ENCODE measurements at places on chromosomes 7 and 10.

DNA sequence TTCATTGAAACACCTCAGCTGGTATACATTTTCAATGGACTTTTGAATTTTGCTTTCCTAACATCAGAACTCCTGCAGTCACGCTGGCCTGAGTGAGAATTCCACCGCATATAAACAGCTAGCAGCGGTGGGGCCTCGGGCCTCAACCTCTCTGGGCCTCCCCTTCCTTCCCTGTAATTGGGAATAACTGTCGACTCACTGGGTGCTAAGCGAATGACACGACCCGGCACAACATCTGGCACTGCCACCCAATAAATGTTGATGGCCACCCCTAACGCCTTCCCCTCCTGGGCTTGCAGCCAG lies 670 bp downstream of the RCC1L start:
- no peak for DNase-seq

DNA sequence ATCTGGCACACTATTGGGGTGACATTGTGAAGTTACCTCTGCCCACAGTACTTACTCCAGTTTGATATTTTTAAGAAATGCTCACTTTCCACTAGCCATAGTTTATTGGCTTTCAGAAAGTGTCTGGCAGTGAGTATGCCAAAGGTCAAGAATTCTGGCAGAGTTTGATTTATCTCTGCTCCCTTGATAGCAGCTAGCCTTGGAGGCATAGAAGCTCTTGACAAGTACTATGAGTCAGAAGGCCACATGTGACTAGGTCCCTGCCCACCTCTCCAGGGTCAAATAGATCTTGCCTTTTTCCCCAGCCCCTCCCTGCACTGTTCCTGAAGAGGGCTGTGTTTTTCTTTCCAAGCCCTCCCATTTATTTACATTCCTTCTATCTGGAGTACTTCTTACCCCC lies 202.2 kb downstream of the AUTS2 start:
- no peak for DNase-seq

DNA sequence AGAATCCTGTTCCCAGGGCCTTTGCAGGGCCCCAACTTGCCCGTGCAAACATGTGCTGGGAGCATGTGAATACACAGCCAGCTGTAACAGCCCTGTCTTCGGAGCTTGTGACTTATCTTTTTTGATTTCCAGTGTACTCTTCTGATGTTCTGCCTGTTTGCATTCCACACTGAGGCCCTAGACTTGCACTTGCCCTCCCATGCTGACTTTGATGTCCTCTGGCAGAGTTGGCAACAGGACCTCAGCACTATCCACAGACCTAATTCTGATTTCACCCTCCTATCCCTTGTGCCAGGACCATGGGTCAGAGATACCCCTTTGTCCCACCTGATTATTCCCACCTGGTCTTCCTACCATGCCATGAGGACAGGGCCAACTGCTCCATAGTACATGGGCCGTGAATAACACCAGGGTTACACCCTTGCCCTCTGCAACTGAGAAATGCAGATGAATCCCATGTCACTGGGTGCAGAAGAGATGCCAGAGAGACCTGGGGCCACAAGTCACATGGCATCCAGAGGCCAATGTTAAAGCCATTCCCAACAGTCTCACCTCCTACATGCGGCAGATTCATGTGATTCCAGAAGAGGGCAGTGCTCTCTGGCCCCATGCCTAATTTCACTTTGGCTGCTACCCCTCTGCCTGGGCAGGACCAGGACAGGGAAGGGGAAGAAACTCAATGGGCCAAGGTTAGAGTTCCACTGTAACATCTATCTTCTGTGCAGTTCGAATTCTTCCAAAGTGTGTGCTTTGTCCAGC lies 43.0 kb downstream of the SCRN1 start:
- DNase-seq, result no peak

DNA sequence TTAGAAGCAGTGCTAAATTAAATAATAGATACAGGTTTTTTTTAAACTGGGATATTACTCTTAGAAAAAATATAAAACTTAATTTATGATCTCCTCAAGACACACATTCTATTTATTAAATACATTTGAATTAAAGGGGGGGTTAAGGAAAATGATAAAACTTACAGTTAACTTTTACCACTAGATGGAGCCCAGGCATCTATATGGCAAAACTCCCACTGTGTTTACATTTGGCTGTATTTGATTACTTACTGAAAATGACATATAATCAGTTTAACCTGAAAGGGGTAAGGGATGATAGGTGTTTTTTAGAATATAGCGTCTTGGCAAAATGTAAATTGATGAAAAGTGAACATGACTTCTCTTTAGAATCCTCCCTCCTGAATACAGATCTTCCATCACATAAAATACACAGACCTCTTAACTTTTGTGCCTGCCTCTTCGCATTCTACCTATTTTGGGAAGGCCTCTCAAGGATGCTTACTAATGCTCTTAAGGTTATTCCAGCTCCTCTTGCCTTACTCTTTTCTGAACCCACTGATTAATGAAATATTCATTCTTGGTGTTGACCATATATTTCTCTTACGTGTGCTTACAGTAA lies 235.7 kb downstream of the AGMO start:
- no peak for DNase-seq

DNA sequence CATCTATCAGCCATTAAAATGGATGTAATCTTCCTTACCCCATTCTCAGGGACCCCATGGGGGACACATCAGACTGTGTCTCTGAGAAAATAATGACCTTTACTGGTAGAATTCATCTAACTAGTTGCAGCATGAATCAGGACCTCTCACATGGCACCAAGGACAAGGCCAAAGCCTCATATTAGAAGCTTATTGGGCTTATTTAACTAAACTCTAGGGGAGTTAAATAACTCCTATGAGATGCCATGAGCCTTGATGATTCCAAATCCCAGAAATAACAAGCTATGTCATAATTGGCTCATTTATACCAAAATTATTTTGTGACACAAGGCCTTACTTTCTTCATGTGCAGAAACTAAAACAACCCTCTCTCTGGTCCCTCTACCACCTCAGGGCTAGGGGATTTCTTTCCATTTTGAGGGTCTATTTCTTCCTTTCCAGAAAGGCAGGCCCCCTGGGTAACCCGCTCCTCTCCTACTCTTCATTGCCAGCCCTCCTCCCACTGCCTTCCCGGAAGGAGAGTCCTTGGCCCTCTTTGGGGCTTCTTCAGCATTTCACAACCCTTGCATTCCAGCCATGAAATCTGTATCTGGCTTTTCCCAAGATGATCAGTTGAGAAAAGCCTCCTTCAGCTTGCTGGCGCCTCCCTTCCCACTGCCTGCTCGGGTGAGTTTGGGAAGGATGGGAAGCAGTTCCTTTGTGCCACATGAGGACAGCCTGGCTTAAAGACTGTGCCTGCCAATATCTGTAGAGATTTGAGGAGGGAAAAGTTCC lies 41.8 kb upstream of the TRIM8 start:
- DNase-seq, result no peak

- no peak for DNase-seq
Measured at GRCh38 chr10:12488626-12489025, 139.3 kb downstream of the CAMK1D start.

- DNase-seq, result no peak
Measured at GRCh38 chr10:43231523-43232078, 35.3 kb downstream of the RASGEF1A start.

DNA sequence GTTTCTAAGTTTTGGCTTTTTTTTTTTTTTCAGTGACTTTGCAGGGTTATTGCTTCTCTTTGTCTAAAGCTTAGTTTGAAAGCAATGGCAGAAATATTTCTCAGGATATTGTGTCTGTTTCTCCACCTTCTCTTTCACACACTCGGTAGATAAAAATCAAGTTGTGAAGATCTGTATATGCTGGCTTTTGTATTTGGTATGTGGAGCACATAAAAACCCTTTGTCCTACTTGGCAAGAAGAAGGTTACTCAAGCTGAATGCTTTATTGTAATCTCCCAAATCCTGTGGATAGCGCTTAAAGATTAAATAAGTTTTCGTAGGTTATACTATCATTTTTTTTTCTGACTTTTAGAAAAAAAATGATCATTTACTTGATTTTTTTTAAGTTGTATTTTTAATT lies 172.4 kb downstream of the CDCA7L start:
- DNase-seq, result no peak

- DNase-seq, result no peak
Measured at GRCh38 chr7:150800581-150801241, at the start of gene TMEM176A. Gene TMEM176A (plus strand): TSS chr7:150800769. CDS start chr7:150801551, 782 bp downstream.

- no peak for DNase-seq
Measured at GRCh38 chr7:134873253-134873652, 93.8 kb downstream of the CALD1 start.

DNA sequence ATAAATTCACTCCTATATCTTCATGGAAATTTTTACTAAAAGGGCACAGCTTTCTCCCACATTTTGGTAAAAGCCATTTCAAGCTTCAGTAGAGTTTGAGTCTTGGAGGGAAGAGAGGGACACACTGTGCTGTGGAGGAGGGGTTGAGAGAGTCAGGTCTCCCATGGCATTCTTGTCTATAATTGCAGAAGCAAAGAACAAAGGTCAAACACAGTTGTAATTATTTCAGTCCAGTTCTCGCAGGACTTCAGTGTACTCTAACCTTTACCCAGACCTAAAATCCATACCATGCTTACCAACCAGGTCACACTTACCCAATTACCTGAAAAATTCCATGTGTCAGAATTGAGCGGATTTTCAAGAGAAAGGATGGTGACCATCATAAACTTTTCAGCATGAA lies 298.4 kb downstream of the XPNPEP1 start:
- DNase-seq, result no peak

GRCh38 chr7:80449836-80450235 lies 62.0 kb downstream of the GNAT3 start:
- DNase-seq, result no peak

DNA sequence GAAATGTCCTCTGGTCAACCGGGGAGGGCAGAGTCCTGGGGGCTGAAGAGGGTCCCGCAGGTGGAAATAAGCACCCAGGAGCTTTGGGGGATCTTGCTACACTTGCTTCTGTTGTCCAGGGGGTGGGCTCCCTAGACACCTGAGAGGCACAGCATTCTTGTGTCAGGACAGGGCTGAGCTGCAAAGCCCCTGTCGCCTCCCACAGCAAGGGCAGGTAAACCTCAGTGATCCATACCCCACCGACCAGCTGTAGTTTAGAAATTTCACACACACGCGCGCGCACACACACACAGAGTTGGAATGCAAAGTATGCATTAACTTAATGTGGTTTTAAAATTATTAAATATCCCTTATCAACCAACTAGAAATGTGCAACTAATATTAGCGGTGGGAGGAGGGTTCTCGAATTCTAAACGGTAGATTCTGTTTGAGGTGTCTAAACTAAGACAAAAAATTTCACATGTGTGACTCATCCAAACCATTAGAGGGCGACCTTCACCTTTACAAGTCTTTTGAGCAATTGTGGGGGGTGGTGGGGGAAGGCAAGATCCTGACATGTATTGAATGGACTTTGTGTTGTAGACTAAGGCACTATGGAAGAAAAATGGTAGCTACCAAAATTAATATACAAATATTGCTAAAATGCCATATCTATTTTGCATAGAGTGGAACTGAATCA lies 34.3 kb upstream of the PTF1A start:
- no peak for DNase-seq

- DNase-seq, result no peak
Measured at GRCh38 chr10:22624287-22624738, 90.1 kb downstream of the PIP4K2A start.

DNA sequence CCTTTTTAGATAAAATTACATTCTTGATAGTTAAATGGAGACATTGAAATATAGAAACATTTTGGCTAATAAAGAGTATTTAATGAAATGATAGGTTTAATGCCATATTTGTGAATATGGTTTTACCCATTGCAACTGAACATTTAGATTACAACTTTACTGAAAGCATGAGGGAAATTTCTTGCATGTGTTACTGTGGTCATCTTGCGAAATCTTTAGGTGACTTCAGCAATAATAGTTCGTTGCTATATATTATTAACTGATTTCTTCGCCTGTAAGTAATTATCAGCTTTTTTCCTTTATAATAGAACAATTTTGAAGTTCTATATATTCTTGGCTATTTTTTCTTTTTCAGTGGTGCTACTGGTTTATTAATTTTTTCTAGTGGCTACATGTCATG lies 83.2 kb downstream of the MLLT10 start:
- no peak for DNase-seq

DNA sequence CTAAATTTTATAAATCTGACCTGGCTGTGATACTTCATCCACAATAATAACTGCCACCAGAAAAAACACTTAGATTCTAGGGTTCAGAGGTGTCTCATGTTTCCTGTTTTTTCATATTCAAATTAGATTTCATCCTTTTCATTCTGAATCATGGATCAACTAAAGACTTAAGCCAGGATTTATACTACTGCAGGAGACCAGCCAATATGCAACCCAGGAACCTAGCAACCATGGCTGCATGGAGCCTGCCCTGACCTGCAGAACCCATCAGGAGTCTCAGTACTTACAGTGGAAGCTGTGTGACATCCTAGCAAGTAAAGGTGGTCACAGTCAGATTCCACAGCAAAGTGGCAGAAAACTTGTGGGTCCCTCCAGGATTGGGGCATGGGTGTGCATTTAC lies 40.5 kb upstream of the RNF148 start:
- no peak for DNase-seq

GRCh38 chr7:24172856-24173255 lies 111.1 kb upstream of the NPY start:
- DNase-seq, result no peak

GRCh38 chr10:44702531-44702930 lies 208.6 kb upstream of the TMEM72 start:
- no peak for DNase-seq

DNA sequence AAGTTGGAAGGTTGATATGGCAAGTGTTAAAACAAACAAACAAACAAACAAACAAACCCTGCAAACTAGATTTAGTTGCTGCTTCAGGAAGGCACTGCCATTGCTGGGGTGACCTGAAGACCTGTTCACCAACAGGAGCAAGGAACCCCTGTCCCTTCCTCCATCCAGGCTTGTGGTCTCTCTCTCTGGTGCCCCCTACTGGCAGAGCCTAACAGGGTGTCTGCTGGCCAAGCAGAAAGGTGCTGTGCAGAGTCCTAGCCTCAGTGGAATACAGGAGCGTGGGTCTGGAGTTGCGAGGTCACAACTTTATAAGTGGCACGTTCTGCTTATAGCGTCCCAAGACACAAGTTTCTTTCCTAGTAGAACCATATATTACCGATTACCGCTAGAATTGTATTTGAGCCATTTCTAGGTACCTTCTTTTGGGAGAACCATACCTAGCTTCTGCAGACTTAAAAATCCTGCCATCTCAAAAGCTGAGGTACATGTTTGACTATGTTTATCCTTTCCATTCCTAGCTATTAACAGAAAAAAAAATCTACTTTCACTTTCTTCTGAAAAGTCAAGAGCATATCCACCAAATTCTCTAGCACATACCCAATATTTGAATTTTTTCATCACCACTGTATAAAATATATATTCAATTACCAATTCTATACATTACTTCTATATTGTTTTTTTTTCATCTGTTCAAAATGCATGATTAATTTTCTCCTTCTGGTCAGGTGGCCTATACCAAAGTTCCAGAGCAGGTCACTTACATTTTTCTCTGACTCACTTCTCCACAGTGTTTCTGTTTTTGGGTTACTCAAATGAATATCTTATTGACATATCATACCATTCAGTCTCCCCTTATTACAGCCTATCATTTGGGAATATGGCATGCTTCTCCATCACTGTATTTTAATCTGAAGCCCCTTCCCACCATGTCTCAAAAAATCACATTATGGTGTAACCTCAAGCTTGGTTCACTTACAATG lies 29.1 kb upstream of the CALD1 start:
- peak; percentile 32 for DNase-seq

GRCh38 chr7:43484678-43485395 lies 98.1 kb upstream of the STK17A start:
- no peak for DNase-seq

GRCh38 chr10:43444897-43445466 lies 8.1 kb downstream of the ZNF487 start:
- no peak for DNase-seq

Measured in T-helper 2 cell (primary cell).